ENCODE measurements at places on chromosomes 4 and X.

- H3K27ac ChIP-seq, result no peak overlapping the region
- H3K36me3 ChIP-seq, result no peaks in the 10 kb centered on the region
- peaks cover 16% of the 10 kb centered on the region for H3K27me3 ChIP-seq
- DNase-seq, result no peak
These were observed 59.3 kb upstream of the UCP1 start for GRCh38 chr4:140628016-140628415.

DNA sequence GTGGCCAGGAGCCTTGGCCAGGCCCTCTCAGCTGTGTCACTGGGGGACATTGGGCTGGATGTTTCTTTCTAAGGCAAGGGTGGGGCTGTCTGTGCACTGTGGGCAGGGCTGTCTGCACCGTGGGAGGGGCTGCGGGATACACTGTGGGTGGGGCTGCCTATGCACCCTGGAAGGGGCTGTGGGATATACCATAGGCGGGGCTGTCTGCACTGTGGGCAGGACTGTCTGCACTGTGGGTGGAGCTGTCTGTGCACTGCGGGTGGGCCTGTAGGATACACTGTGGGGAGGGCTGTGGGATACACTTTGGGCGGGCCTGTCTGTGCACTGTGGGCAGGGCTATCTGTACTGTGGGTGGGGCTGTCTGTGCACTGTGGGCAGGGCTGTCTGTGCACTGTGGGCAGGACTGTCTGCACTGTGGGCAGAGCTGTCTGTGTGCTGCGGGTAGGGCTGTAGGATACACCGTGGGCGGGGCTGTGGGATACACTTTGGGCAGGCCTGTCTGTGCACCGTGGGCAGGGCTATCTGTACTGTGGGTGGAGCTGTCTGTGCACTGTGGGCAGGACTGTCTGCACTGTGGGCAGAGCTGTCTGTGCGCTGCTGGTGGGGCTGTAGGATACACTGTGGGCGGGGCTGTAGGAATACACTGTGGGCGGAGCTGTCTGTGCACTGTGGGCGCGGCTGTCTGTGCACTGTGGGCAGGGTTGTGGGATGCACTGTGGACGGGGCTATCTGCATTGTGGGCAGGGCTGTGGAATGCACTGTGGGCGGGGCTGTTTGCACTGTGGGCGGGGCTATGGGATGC, 31.1 kb downstream of the ACOX3 start:
- no peak overlapping the region for H3K27ac ChIP-seq
- no peak overlapping the region for H3K4me3 ChIP-seq
- H3K36me3 ChIP-seq, result peaks cover 27% of the 10 kb centered on the region
- peak; percentile 77 for DNase-seq
- no peaks in the 10 kb centered on the region for H3K4me1 ChIP-seq

- H3K4me3 ChIP-seq, result no peak overlapping the region
- no peaks in the 10 kb centered on the region for H3K27me3 ChIP-seq
- H3K4me1 ChIP-seq, result no peaks in the 10 kb centered on the region
- no peak for DNase-seq
- no peak overlapping the region for H3K27ac ChIP-seq
- no peaks in the 10 kb centered on the region for H3K36me3 ChIP-seq
These were observed 249.2 kb upstream of the RPS6KA3 start for GRCh38 chrX:20515841-20516461.

DNA sequence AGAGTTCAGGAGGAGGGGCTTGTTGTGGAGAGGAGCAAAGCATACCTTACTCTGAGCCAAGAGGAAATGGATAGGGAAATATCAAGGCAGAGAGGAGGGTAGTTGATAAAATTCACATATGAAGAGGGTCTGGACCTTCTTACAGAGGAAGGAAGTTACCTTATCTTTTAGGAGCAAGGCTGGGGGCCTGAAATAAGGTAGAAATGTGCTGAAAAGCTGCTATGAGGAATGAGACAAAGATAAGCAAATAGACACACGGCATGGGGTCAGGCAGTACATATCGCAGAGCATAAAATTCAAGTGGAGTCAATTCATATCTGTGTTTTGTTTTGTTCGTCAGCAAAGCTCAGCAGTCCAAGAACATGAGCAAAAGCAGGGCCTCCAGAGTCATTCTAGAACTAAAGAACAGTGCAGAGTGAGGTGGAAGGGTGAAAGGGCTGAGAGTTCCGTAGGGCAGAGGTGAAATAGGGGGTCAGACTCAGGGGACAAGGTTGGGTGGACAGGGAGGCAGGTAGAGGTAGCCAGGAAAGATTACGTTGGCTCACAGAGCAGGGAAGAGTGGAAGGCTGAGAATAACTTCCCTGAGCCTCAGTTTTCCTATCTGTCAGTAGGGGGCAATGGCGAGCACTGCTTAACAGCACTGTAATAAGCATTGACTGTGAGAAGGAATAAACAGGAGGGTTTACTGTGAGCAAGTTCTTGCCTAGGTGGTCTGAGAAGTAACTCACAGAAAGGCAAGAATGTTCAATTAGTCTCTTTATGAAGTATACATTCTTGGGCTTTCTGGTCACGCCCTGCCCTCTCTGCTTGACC, 9.2 kb downstream of the VSIG4 start:
- H3K4me3 ChIP-seq, result no peak overlapping the region
- H3K36me3 ChIP-seq, result no peaks in the 10 kb centered on the region
- H3K27ac ChIP-seq, result no peak overlapping the region
- H3K27me3 ChIP-seq, result no peaks in the 10 kb centered on the region

DNA sequence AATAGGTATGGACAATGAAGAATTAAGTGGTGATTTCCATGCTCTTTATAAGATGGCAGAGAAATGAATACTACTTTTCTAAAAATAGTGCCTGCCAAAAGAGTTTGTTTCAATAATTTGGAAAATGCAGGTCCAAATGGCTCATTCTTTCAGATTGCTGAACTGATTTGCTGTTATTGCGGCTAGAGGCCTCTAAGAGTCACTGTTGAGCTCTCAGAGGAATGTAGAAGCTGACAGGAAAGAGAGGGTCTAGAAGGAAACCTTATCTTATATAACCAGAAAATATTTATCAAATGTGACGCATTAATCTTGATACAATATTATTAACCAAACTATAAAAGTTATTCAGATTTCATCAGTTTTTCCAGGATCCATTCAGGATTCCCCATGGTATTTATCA, 65.7 kb upstream of the PAGE1 start:
- no peaks in the 10 kb centered on the region for H3K27me3 ChIP-seq
- no peaks in the 10 kb centered on the region for H3K36me3 ChIP-seq

DNA sequence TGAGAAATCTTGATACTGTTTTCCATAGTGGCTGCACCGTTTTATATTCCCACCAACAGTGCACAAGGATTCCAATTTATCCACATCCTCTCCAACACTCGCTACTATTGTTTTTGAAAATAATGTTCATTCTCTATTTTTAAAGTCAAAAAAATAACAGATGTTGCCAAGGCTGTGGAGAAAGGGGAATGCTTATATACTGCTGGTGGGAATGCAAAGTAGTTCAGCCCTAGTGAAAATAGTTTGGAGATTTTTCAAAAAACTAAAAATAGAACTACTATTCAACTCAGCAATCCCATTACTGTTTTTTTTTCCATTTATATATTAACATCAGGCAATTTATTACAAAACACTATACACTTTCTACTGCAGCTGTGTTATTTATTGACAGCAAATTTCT, 208.7 kb downstream of the CBLL2 start:
- no peaks in the 10 kb centered on the region for H3K4me1 ChIP-seq
- H3K4me3 ChIP-seq, result no peak overlapping the region
- H3K36me3 ChIP-seq, result no peaks in the 10 kb centered on the region
- DNase-seq, result no peak
- H3K27ac ChIP-seq, result no peak overlapping the region

DNA sequence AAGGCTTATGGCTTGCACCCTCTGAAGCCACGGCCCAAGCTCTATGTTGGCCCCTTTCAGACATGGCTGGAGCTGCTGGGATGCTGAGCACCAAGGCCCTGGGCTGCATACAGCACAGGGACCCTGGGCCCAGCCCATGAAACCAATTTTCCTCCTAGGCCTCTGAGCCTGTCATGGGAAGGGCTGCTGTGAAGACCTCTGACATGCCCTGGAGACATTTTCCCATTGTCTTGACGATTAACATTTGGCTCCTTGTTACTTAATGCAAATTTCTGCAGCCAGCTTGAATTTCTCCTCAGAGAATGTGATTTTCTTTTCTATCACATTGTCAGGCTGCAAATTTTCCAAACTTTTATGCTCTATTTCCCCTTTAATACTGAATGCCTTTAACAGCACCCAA, 844.7 kb downstream of the PCDH18 start:
- no peaks in the 10 kb centered on the region for H3K27me3 ChIP-seq
- no peak for DNase-seq
- H3K4me3 ChIP-seq, result no peak overlapping the region

All from DND-41 (cell line).